Activated CD8-positive, alpha-beta T cell treated with anti-CD3 and anti-CD28 coated beads for 36 hours (primary cell): ENCODE measurements at places on chromosomes 6 and 20. TPM values are rescaled to one million over a fixed set of nuclear protein-coding genes. Genes with fewer than 3 reads are reported as not detected.

TNFRSF21 gene
- 2.5 TPM for total RNA-seq

PAX1 gene
- not detected for total RNA-seq

SIRPA gene
- total RNA-seq, result 0.09 TPM

DZANK1 gene
- total RNA-seq, result 1.4 TPM

SMPDL3A gene
- not detected for total RNA-seq

VNN1 gene
- not detected for total RNA-seq

SIM1 gene
- total RNA-seq, result not detected

RAB44 gene
- total RNA-seq, result not detected

PRDM13 gene
- not detected for total RNA-seq

MEP1A gene
- not detected for total RNA-seq

SLC22A3 gene
- not detected for total RNA-seq

DNA sequence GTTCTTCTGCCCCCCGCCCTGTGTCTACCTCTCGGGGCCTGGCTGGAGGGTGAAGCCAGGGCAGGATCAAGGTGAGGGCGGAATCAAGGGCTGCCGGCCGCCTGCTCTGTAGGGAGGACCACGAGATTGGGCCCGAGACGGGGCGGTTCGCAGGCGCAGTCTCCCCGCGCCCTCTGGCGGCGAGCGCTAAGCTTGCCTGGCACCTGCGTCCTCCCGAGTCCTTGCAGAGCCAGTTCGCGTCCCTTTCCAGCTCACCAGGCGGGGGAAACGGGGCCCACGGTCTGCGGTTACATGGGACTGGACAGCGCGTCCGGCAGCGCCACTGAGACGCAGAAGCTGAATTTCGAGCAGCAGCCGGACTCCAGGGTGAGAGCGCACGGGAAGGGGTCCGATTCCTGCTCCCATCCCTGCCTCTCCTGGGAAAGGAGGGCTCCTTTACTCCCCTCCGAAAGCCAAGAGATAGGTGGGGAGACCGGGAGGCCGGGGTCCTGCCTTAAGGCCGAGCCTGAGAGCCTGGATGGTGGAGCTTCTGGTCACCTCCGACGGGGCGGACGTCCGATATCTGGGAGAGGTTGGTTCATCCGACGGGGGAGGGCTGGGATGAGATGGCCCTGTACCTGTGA lies 3.6 kb upstream of the MATN4 start:
- peak; percentile 74 for DNase-seq

- no peak for DNase-seq
These were observed 271.6 kb upstream of the SGK1 start for GRCh38 chr6:134589512-134589911.

GRCh38 chr20:37316775-37317170 lies 27.3 kb downstream of the MANBAL start:
- no peak for DNase-seq

- DNase-seq, result no peak
These were observed 78.9 kb downstream of the FAM217A start for GRCh38 chr6:3999800-4000661.

DNA sequence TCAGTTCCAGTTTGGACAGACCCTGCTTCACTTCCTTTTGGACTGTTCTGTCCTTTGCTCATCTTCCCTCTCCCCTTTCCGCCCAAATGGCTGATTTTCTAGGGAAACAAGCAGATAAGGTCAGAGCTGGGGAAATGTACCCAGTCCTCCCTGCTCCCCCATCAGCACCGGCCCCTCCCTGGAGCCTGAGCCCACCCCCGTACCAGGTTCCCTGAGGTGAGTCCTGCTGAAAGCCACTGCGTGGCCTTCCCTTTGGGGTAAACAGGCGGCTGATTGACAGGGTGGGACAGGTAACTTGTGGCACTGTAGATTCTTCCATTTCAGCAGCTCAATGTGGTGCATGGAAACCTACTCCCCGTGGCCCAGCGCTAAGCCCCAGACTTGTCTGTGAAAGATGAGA lies 70.5 kb downstream of the NPEPL1 start:
- no peak for DNase-seq

GRCh38 chr6:89200706-89201215 lies 16.4 kb downstream of the GABRR1 start:
- DNase-seq, result no peak

- no peak for DNase-seq
These were observed 31.4 kb downstream of the B4GALT5 start for GRCh38 chr20:49682278-49682677.

DNA sequence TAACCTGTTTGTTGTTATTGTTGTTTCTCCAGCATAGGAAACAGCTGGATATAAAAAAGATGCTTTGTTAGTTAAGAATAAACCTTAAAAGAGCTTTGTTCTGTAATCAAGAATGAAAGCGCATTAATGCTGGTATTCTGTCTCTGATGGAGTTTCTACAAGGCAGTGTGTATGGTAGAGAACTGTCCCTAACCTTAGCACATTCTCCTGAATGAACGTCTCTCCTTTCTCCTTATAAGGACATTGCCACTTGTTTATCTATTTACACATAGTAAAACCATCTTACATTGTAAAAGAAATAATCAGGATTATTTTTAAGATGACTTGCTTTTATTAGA lies 33.8 kb upstream of the LCA5 start:
- DNase-seq, result no peak

- no peak for DNase-seq
These were observed 83.8 kb upstream of the FOXO3 start for GRCh38 chr6:108476847-108477430.

DNA sequence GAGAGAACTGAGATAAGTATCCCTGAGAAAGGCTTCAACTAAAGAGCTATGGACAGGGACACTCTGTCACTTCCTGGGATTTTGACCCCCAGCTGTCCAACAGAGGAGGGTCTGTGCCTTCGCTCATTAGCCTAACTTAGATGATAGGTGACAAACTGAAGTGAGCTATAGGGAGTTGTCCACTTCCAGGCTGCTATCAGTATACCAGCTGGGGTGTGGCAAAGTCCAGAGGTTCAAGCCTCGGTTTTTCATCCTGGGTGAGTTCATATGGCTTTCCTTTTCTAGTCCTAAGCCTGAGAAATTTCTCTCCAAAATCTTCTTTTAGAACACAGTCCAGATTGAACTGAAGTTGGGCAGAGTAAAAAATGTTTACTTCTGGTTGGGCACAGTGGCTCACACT lies 5.9 kb upstream of the PAQR8 start:
- DNase-seq, result no peak

GRCh38 chr20:51027035-51027795 lies 4.3 kb upstream of the KCNG1 start:
- DNase-seq, result no peak

DNA sequence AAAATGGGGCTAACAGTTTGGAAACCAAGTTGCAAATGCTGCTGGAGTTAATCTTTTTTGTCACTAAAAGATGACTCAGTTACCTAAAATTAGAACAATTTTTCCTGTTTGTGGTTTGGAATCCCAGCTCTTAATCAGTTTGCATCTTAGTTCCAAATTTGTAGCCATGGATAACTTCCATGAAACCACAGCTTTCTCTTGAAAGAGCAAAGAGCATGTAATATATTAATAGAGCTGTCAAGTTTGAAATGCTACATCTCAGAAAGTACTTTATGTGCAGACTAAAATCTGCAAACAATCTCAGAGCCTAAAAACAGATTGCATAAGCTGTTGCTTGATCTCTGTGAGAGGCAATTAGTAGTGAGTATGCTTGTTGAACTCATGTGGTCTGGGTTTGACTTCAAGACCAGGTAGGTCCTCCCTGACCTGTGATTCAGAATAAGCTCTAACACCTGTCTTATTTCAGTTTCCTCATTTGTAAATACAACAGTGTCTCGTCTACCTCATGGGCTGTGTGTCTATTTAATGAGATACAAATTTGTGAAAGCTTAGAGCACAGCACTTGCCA lies 23.5 kb downstream of the DHX35 start:
- no peak for DNase-seq

GRCh38 chr6:107641500-107641941 lies 151.6 kb downstream of the SOBP start:
- no peak for DNase-seq

DNA sequence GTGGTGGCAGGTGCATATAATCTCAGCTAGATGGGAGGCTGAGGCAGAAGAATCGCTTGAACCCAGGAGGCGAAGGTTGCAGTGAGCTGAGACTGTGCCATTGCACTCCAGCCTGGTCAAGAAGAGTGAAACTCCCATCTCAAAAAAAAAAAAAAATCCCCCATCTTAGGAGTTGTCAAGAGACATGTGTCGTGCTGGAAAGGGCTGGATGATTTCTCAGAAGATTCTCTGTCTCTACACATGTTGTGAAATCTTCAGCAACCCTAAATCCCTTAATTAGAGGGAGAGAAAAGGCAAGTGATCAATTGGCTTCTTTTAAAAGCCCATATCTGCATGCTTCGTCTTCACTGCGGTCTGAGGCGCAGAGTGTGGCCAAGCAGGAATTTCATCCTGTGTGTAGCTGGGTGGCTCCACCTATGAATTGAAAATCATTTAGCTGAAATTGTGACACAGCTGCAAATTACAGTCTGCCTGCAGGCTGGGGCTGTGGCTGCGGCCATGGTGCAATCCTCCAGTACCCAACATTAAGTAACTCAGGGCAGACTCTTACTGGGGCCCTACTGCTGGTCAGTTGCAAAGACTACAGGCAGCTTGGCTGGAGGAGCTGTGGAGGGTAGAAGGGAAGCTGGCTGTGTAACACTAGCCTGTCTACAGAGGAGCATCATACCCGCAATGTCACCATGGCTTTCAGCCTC lies 3.2 kb upstream of the TGM3 start:
- no peak for DNase-seq

GRCh38 chr6:7566107-7566506 lies 23.9 kb upstream of the SNRNP48 start:
- no peak for DNase-seq

DNA sequence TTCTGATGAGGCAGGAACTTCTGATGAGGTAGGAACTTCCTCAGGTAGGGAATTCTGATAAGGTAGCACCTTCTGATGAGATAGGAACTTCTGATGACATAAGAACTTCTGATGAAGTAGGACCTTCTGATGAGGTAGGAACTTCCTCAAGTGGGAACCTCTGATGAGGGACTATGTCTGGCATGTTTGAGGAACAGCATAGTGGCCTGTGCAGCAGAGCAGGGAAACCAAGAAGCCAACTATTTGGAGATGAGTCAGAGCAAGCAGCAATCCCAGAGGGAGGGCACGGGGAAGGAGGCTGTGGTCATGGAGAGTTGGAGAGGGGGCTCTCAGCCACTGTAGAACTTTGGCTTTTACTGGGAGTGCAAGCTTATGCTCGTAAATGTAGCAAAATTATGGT lies 132.4 kb downstream of the CFAP61 start:
- no peak for DNase-seq

- DNase-seq, result no peak
These were observed 94.4 kb upstream of the SIRPA start for GRCh38 chr20:1800777-1801176.

DNA sequence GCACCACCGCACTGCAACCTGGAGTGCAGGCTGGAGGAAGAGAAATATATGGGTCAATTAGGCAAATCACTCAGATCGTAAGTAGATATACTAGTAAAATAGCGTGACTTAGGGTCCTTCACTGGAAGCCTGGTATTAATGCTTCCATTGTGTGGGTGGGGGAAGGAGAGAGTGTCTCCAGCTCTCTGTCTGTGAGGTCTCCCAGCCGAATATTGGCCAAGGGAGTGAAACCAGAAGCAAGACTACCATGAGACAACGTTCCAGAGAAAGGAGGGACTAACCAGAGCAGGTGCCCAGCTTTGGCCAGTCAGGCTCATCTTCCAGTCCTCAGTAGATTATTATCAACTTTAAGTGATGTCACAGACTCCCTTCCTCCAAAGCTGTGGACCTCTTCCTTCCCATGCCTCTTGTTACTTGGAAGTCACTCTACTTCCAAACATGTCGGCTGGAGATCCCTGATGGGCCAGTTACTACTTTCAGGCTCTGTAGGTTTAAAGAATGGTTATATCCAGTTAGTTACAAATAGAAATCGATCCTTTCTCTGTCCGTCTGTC lies 28.8 kb downstream of the MTHFD1L start:
- DNase-seq, result no peak

DNA sequence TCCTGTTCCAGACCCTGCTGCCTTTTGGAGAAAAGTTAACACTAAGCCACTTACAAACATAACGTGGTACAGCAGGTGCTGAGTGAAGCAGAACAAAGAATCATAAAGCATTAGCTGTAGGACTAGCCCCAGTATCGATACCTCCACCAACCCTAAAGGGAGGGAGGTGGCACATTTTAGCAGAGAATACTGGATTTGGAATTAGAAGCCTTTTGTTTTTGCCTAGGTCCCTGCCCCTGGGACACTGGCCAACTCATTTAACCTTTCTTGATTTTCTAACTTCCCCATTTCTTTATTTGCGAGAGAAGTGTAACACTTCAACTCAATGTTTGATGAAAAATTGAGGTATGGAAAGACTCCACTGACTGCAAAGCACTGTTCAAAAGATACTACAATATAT lies 93.5 kb downstream of the B3GAT2 start:
- DNase-seq, result no peak

DNA sequence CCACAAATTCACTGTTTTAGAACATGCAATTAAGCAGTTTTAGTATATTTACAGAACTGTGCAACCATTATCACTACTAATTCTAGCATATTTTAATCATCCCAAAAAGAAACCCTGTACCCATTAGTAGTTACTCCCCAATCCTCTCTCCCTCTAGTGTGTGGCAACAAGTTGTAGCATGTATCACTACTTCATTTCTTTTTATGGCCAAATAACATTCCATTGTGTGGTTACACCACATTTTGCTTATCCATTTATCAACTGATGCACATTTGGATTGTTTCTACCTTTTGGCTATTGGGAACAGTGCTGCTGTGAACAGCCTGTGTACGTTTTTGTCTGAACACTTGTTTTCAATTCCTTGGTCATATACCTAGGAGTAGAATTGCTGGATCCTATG lies 31.5 kb upstream of the FKBP1A start:
- DNase-seq, result no peak

- peak; percentile 75 for DNase-seq
These were observed 80.7 kb upstream of the CCN6 start for GRCh38 chr6:111973118-111973761.

GRCh38 chr20:2261046-2261485 lies 34.7 kb upstream of the TGM3 start:
- DNase-seq, result no peak

DNA sequence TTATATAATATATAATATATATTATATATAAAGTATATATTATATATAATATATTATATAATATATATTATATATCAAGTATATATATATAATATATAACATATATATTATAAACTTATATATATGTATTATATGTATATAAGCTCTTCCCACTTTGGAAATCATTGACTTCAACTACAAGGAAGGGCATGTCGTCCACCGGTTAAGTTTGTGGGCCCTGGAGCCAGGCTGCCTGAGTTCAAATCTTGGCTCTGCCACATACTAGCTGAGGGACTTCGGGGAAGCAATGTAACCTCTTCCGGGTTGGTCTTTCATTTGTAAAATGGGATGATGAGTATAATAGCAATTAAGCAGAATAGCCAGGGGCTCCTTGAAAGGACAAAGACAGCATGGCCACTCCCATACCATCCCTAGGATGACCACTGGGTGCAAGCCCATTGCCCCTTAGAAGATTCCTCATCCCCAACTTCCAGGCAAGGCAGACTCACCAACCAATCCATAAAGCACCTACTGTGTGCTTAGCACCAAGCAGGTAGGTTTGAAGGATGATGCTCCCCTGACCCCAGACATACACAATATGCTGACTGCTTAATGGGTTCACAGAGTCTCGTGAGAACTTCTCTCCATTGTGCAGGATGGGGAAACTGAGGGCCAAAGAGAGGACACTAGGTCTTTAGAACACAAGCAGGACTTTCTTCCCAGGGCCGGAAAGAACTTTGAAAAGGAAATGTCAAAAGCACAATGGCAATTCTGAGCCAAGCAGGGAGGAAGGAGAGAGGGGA lies 163.2 kb downstream of the MRPL14 start:
- no peak for DNase-seq
